ENCODE measurements at places on chromosomes 4 and X. TPM values are rescaled to one million over a fixed set of nuclear protein-coding genes. Genes with fewer than 3 reads are reported as not detected.

The SGMS2 gene
- total RNA-seq = 166 TPM

The PNMA6A gene
- total RNA-seq = not detected

The P2RY8 gene
- total RNA-seq = 5.8 TPM

The UGT2B17 gene
- total RNA-seq = 1,553 TPM

The GPRASP3 gene
- total RNA-seq = 1.1 TPM

The TENT5D gene
- not detected for total RNA-seq

The MID1IP1 gene
- total RNA-seq = 22.3 TPM

Data from Peyer's patch (tissue), 4 donors.